Urinary bladder (tissue), 4 donors: ENCODE measurements at places on chromosomes 6 and 20. TPM values are rescaled to one million over a fixed set of nuclear protein-coding genes. Genes with fewer than 3 reads are reported as not detected.

DNA sequence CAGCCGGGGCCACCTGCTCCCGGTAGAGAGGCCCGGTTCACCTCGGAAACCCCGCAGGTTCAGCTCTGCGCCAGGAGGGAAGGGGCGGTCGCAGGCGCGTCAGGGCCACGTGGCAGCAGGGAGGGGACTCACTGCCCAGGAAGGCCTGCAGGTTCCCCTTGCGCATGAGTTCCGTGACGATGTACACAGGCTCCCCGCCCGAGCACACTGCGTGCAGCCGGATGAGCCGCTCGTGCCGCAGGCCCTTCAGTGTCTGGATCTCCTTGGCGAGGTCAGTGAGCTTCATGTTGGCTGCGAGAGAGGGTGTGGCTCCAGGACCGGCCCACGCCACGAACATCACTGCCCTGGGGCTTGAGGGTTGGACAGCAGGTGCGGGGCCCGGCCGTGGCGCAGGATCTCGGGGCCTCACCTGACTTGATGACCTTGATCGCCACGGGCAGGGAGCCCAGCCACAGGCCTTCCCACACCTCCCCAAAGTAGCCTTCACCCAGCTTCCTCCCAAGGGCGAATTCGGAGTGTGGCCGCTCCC is 4.9 kb upstream of the PTK6 start:
- DNase-seq: no peak

DNA sequence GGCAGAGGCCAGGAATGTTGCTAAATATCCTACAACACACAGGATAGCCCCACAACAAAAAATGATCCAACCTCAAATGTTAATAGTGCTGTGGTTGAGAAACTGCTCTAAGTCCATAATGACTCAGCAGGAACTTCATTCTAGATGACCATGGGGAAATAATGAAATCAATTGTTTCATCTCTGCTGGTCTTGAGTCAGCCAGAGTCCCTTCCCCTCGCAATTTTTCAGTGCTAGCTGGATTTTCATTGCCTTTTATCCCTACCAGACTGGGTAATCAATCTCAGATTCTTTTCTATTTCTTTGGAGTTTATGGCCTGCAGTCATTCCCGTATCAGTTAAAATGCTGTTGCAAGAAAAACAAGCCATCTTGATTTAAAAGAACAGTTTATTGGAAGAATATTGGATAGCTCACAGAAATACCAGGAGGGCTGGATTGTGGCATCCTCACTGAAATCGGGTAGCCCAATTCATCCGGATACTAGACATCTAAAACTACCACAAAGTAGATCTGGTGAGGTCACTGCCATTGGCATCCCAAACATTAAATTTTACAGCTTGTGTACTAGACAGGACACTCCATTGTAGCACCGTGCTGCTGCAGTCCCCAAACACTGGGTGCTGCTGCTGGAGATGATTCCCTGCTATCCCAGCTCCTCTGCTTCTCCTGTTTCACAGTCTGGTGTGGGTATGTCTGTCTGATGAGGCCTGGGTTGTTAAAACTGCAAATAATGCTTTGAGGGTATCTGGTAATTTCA is 30.3 kb upstream of the POPDC3 start:
- no peak for DNase-seq

- no peak for DNase-seq
Observed at GRCh38 chr6:827431-827830, 134.5 kb upstream of the EXOC2 start.

Gene GRM1
- 0.01 TPM for polyA plus RNA-seq

Gene PIGT
- polyA plus RNA-seq: 121 TPM
